Activated CD4-positive, alpha-beta T cell treated with anti-CD3 and anti-CD28 coated beads, Interleukin-2, amount 50 U/mL, for 4 hours (primary cell): ENCODE measurements at places on chromosomes 11 and 22.

DNA sequence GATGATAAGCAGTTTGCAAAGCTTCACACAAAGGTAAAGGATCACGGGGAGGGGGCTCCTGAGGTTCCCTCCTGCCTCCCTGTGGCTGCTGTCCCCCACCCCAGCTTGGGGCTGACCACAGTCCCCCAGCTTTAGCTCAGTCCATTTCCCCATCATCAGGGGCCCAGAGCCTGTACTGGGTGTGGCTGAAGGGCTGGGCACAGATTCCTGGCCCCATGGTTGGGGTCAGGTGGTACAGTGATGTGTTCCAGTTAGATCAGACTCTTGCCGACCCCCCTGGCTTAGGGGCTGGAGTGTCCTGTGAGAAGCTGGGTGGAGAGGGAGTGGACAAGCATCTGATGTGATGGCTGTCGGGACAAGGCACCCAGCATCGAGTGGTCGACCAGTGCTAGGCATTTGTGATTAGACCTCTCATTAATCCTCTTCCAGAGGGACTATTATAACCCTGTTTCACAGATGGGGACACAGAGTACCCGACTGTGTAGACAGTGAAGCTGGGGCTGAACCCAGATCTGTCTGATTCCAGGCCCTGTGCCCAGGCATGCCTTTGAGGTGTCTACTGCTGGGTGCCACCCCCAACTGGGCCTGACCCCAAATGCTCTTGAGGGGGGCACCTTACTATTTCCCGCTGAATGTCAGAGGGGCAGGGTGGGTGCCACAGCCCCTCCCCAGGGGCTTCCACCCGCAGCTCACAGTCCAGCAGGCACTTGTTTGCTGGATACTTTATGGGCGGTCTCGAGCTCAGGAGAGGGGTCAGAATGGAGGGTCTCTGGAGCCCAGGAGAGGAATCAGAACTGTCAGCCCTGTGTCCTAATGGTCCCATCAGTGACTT lies 4.3 kb downstream of the SHANK3 start:
- no peak for DNase-seq

- DNase-seq: no peak
Observed at GRCh38 chr11:1573077-1573902, 1.2 kb upstream of the DUSP8 start.

GRCh38 chr11:32118025-32118974 lies 27.4 kb downstream of the RCN1 start:
- DNase-seq: no peak

DNA sequence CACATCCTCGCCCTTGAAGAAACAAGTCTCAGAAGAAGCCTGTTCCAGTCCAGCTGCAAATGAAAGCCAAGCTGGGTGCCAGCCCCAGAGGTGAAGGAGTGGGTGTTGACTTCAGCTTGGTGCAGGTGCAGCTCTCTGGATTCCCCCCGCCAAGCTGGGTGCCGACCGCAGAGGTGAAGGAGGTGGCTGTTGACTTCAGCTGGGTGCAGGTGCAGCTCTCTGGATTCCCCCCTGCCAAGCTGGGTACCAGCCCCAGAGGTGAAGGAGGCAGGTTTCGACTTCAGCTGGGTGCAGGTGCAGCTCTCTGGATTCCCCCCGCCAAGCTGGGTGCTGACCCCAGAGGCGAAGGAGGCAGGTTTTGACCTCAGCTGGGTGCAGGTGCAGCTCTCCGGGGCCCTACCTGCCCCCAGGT lies 1234.0 kb downstream of the TBC1D22A start:
- DNase-seq: no peak

DNA sequence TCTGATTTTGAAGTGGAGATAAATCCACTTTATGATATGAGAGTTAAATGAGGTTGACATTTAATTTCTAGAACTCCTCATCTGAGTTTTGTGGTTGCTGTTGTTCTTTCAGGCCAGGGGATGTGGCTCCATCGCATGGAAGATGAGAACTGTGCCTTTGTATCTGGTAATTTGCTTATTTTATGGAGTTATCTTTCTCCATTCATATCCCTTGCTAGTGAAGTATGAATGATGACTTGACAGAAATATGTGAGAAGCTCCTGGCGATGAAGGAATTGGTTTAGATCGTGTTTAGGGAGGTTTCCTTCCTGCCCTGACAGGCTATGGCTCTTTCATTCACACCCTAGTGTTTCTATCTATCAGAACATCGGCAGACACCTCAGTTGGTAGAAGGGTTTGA lies 393.7 kb downstream of the ETS1 start:
- no peak for DNase-seq

DNA sequence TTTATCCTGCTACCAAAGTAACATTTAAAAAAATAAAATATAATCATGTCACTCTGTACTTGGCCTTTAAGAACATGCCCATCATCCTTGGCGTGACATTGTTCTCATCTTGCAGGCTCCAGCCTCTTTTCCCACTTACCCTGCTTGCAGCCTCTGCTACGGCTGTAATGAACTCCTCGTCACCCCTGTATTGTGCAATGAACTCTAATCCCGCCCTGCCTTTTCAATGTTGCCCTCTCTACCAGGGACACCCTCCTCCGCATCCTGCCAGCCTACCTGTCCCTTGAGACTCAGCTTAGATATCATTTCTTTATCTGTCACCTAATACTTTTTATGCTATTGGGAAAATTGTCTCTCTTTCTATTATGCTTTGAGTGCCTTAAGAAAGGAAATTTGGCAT lies 12.6 kb upstream of the MMP20 start:
- DNase-seq: no peak

GRCh38 chr11:41920374-41920773 lies 460.9 kb upstream of the LRRC4C start:
- no peak for DNase-seq

- DNase-seq: no peak
Observed at GRCh38 chr22:48940266-48941032, 887.2 kb downstream of the BRD1 start.

GRCh38 chr22:19887256-19887985 lies 32.7 kb upstream of the GNB1L start:
- DNase-seq: no peak

- DNase-seq: no peak
Observed at GRCh38 chr22:44441401-44442185, 56.4 kb downstream of the RTL6 start.

DNA sequence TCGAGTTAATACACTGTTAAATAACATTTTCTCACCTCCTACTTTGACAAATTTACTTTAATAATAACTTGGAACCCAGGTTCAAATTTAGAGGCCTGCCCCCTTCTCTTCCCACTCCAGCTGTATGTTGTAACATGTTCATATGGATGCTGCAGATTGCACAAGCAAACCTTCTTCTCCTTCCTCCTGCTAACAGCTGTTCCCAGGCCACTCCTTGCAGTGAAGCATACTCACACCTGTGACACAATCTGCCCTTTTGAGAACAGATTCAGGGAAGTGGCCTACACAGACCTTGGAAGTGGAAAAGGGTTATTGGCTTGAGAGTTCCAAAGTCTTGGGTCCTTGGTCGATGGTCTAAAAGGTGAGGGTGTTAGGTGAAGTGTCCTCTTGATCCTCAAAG lies 131.9 kb downstream of the TEAD1 start:
- DNase-seq: no peak

GRCh38 chr22:20060700-20061480 lies 19.2 kb upstream of the DGCR8 start:
- no peak for DNase-seq
